SIG-M5 (cell line): ENCODE measurements at places on chromosomes 1 and 21.

- peak; percentile 99 for DNase-seq
These were observed 9.1 kb upstream of the RAB7B start for GRCh38 chr1:206012086-206012859.

GRCh38 chr1:112911506-112912220 is 44.3 kb downstream of the SLC16A1 start:
- DNase-seq, result no peak

DNA sequence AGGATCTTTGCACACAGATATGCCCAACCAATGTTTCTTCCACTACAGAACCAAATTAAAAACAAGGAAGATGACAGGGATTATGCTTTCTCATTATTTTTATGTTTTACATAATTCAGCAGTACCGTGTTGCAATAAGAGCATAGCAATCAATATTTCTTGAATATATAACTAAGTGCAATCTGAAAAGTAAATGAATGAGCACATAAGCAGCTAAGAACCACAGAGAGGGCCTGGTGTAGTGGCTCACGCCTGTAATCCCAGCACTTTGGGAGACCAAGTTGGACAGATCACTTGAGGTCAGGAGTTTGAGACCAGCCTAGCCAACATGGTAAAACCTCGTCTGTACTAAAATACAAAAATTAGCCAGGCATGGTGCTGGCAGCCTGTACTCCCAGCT is 423.7 kb downstream of the MRPL39 start:
- no peak for DNase-seq

DNA sequence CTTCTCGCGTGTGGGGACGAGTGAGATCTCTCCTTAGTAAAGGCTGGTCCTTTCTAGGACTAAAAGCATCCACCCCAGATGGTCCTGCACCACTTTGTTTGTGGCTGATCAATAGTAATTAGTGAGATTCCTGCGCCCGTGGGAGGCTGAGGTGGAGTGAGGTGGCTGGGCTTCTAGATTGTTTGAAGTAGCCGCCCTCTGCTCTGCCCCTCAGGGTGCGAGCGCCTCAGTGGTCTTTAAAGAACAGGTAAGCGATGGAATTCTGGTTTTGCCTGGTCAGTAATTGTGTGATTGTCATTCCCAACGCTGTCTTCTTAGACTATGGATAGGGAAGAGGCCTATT is 20.7 kb downstream of the PEX14 start:
- no peak for DNase-seq

DNA sequence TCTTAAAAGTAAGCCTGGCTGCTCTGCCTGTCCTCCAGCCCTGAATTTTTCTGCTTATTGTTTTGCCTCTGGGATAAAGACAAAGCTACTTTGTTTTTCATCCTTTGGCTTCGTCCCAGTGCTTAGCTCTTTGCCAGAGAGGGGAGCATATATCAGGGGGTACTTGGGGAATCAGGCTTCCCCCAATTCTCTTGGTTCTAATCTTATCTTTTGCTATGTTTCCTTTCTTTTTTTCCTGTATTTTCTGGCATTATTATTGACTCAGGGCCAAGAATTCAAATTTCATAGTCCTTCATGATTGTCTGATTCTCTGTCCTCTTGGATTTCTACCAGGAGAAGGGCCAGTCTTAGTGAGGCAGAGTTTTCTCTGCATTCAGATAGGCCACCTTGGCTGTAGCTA is 51.2 kb downstream of the GIPC2 start:
- DNase-seq, result no peak

GRCh38 chr1:14437417-14437918 is 161.0 kb upstream of the KAZN start:
- DNase-seq, result no peak

- no peak for DNase-seq
These were observed 17.9 kb upstream of the ZBTB21 start for GRCh38 chr21:42027822-42028765.

- no peak for DNase-seq
These were observed 6.0 kb downstream of the TRPM2 start for GRCh38 chr21:44359396-44359795.
